GM12878 (cell line): ENCODE measurements at places on chromosomes 7 and 10.

- no peak for DNase-seq
Measured at GRCh38 chr7:129940329-129940728, 12.4 kb downstream of the UBE2H start.

GRCh38 chr10:44880090-44880715, 30.9 kb upstream of the TMEM72 start:
- no peak for DNase-seq

DNA sequence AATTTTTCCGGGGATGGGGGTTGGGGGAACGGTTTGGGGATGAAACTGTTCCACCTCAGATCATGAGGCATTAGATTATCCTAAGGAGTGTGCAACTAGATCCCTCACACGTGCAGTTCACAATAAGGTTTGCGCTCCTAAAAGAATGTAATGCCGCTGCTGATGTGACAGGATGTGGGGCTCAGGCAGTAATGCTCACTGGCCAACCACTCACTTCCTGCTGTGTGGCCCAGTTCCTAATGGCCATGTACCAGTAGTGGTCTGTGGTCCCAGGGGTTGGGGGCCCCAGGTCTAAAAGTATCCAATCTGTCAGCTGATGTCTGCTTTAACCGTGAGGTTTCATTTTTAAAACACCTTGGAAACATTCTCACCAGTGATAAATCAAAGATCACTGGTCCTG, 2.2 kb downstream of the STN1 start:
- no peak for DNase-seq

DNA sequence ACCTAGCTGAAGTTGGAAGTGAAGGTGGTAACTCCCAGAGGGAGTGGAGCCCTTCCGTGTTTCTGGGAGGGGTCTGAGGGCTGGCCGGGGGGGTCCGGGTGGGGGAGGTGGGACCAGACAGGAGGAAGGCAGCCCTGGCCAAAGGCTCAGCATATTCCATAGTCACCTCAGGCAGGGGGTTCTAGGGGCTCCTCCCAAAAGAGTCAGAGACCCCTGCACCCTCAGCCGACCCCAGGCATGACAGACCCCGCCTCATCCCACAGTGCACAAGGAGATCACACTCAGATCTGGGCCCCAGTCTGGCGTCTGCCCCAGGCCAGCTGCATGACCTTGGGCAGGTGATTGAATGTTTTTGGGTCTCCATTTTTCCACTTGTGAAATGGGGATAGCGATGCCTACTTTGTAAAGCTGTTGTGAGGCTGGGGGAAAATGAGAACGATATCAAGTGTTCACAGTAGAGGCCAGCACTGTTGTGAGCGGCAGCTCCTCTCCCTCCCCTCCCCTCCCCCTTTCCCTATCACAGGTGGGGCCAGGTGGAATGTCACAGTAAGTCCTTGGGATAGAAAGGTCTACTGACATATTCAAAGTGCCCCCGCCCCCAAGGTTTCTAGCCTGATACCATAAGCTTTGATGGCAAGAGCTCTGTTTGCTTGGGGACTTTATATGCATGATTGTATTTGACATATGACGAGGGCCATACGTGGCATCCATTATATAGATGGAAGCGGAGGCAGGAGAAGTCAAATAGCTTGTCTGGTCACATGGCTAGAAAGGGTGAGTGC, 33.3 kb downstream of the DNAJB12 start:
- DNase-seq = no peak

GRCh38 chr10:79904671-79905321, 44.1 kb downstream of the SFTPD start:
- DNase-seq = no peak

DNA sequence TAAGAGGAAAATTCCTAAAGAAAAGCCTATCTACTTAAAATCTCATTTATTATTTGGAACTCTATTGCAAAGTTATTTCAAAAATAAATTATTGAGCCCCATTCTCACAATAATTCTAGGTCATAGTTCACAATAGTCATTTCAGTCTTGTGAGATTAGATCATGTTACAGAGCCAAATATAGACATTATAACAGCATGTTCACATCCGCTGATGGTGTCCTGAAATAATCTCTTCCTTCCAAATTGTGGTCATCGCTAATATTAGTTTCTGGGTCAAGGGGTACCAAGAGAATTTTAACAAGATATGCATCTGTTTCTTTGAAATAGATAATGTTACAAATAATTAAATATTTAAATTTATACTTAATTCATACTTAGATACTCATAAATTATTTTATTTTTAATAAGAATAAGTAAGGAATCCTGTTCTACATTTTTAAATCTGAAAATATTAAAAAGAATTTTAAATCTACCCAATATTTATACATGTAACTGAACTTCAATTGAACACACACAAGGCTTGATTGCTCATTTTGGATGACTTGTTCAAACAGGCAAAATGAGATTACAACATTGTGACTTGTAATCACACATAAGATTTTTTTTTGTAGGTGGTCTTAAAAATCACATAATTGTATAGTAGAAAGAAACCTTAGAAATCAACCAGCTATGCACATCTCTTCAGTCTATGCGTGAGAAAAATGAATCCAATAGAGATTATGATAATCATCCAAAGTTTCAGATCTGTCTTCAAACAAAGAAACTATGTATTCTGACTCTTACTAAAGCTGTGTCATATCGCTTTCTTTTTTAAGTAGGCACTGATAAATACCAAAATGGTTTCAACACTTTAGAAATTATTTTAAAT, 13.1 kb downstream of the GNAT3 start:
- DNase-seq = no peak
